Activated CD4-positive, alpha-beta T cell treated with anti-CD3 and anti-CD28 coated beads for 48 hours (primary cell): ENCODE measurements at places on chromosomes 2 and 18.

DNA sequence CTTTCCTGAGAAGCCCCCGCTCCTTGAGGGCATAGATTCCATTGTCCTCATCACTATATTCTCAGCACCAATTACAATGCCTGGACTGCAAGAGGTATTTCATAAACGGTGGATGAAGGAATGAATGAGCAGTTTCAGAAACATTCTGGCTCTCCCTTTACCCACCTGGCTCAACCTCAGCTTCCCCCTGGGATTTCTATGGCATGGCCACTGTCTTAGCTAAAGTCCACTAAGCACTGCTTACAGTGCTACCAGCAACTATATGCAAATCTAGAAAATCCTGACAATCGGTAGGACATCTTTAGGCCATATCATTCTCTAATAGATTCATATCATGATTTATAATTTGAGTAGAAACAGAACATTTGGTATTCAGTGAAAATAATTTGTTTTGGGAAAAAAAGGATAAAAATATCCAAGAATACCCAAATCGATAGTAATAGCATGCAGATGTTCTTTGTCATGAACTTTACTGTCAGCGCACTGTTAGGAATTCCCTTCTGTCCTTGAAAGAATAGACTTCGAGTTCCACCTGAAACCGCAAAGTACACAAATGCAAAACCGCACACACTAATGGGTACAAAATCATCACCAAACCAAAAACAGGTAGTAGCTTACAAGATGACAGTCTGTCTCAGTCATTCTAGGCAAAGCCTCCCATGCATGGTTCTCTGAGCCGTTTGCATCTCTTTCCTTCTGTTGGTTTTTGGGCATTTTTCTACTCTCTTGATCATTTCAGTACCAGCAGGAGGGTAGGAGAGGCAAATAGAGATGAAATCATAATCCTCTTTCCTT lies 303.6 kb upstream of the ID2 start:
- no peak for DNase-seq

DNA sequence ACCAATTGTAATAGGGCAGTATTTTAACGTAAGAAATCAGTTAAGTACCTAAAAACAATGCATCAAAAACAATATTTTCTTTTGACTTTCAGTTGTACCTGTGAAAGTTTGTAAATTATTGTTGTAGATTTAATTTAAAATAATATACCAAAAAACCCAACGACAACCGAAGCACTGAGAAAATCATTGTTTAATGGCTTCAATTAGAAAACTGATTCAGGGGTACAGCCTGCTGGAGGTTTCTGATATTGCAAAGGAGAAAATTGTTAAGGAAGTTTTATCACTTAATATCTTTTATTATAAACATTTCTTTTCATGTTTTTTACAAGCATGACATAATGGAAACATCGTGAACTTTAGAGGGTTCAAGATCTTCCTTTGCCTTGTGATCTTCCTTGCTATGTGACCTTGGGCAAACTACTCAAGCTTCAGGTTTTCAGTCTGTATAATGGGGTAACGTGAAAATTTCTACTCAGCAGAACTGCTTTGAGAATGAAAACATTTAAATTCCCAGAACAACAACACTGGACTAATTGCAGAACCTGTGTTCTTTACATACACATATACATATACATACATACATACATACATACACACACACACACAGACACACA lies 76.3 kb upstream of the GLS start:
- no peak for DNase-seq

DNA sequence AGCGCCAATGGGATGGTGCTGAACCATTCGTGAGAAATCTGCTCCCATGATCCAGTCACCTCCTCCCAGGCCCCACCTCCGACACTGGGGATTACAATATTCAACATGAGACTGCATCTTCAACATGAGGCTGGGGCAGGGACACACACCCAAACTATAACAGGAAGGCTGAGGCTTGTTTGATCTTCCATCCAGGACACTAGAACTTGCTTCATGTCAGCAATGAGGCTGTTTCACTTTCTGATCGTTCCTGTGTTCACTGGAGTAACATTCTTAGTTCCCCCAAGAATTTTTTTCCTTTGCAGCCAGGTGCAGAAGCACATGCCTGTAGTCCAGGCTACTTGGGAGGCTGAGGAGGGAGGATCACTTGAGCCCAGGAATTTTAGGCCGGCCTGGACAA lies 30.8 kb upstream of the SOX11 start:
- DNase-seq, result no peak

DNA sequence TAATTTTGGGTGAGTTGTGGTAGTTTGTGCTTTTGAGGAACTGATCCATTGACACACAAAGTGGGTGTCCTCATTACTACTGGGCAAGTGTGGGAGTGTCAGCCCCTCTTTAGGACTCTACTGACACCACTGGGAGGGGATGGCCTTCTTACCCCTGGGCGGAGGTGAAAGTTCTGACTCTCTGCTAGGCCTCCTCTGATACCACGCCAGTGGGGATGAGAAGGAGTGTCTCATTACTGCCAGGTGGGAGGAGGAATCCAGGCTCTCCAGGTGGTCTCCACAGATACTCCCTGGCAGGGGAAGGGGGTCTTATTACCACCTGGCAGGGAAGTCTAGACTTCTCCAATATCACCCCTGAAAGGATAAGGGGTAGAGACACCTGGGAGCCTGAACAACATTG lies 9.1 kb downstream of the LCLAT1 start:
- no peak for DNase-seq

GRCh38 chr2:237923481-237924163 lies 43.2 kb upstream of the UBE2F start:
- DNase-seq, result peak; percentile 89

- no peak for DNase-seq
Observed at GRCh38 chr2:170155022-170155722, 22.8 kb upstream of the MYO3B start.
